ENCODE measurements at places on chromosomes 5 and 9.

GRCh38 chr5:154143211-154143641 lies 47.3 kb upstream of the GALNT10 start:
- no peak overlapping the region for H3K27ac ChIP-seq
- no peaks in the 10 kb centered on the region for H3K36me3 ChIP-seq
- DNase-seq = peak; percentile 79
- H3K4me1 ChIP-seq = peaks cover 22% of the 10 kb centered on the region

DNA sequence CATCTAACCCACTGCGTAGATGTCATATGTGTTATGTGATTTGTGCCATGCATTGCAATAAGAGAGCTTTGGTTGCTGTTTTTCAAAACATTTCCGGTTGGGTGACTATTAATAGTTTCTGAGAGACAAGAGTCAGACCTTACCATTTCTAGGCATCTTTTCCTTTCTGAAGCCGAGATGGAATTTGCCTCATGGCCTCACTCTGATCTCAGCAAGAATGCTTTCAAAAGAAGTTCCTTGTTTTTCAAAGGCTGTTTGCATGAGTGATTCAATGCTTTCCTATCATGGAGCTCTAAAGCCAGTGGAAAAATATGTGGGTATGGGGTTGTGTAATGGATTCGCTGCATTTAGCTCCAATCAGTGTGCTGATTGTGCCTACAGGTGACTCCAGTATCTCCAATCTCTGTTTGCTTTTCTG lies 203.1 kb upstream of the PPP1R2B start:
- H3K27ac ChIP-seq = no peak overlapping the region
- no peak overlapping the region for H3K4me3 ChIP-seq
- no peaks in the 10 kb centered on the region for H3K27me3 ChIP-seq
- no peaks in the 10 kb centered on the region for H3K4me1 ChIP-seq
- no peak for DNase-seq

DNA sequence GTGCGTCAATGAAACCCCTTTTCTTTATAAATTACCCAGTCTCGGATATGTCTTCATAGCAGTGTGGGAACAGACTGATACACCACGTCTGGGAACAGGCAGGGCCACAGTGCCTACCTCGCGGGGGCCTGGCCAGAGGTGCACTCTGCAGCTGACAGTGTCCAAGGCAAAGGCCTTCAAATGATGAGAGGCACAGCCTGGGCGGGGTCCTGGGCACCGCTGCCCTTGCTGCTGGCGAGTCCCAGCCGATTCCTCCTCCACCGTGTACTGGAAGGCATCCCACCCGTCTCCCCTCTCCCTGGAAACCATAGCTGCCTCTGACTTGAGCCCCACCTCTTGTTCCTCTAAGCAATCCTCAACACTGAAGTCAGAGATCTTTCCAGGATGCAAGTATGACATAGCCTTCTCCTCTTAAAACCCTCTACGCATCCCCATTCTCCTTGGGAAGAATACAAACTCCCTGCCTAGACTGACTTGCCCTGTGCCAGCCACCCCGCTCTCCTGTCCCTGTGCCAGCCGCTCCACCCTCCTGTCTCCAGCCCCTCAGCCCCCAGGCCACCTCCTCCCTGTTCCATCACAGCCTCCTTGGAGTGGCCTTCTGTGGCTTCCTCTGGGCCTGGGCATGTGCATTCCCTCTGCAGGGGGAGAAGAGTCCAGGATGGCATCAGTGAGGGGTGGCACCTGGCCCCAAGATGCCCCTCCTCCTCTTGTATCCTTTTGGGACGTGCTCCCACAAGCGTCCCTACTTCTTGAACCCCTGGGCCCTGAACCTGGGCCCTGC lies 8.1 kb upstream of the COL5A1 start:
- H3K36me3 ChIP-seq = no peaks in the 10 kb centered on the region
- no peak for DNase-seq
- peaks cover 1% of the 10 kb centered on the region for H3K27me3 ChIP-seq
- H3K4me1 ChIP-seq = peaks cover 39% of the 10 kb centered on the region

GRCh38 chr9:75372499-75373268 lies 284.4 kb downstream of the OSTF1 start:
- no peak overlapping the region for H3K27ac ChIP-seq
- peaks cover under 1% of the 10 kb centered on the region for H3K4me1 ChIP-seq
- H3K27me3 ChIP-seq = no peaks in the 10 kb centered on the region
- DNase-seq = no peak
- no peak overlapping the region for H3K4me3 ChIP-seq

DNA sequence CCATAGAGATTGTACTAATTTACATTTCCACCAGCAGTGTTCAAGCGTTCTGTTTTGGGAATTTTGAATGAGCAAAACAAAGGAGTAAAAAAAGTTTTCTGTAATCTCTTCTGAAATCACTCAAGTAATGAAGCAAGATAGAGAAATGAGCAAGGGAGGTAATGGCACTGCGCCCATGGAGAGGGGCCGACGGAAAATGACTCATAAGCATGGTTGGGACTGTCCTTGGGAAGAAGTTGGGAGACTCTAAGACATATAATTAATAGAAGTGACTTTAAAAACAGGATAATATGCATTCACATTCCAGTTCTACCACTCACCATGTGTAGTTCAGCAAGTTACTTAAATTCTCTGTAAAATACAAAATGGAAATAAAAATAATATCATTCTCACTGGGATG lies 62.5 kb upstream of the C5orf46 start:
- H3K4me1 ChIP-seq = no peaks in the 10 kb centered on the region
- no peak for DNase-seq
- no peak overlapping the region for H3K27ac ChIP-seq
- H3K36me3 ChIP-seq = no peaks in the 10 kb centered on the region
- H3K27me3 ChIP-seq = no peaks in the 10 kb centered on the region
- no peak overlapping the region for H3K4me3 ChIP-seq

DNA sequence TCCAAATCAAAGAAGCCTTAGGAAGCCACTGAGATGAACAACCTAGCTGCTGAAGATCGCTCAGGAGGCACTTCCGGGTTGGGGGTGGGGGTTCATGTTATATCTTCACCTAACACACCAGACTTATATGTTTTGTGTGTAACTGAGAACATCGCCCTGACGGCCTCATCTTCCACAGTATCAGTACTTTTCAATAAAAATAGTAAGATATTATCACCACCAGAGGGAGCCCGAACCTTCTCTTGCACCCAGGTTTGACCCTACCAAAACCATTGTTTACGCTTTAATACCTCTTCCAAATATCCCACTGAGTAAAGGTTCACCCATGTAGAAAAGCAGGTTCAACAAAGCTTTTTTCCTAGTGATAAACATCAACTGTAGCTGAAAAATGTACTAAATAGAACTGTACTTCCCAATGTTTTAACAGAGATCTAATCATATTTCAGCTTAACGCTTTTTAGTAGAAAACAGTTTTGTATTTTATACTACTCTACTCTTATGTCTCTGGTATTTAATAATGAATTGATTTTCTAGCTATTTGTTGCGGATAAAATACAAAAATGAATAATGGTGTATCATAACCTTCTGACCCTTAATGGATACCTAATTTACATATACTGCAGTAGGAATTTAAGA lies 244.0 kb downstream of the EPB41L4A start:
- H3K4me3 ChIP-seq = no peak overlapping the region
- no peaks in the 10 kb centered on the region for H3K4me1 ChIP-seq
- DNase-seq = peak; percentile 95
- no peak overlapping the region for H3K27ac ChIP-seq
- H3K36me3 ChIP-seq = no peaks in the 10 kb centered on the region

DNA sequence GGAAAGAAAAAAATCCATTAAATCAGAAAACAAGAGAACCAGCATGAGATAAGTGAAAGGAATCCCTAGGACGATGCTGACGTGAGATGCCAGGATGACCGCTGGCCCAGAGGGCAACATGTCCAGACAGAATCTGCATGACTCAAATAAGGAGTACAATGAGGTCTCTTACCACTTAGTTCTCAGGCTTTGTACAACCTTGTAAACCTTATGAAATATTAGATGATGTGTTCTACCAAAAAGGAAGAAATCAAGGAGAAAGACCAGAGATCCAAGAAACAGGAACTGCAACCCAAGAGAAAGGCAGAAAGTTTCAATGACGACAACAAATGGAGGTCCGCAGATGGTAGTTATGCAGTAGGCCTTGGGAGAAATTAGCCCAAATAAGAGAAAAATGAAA lies 2.8 kb upstream of the GPR150 start:
- H3K4me3 ChIP-seq = no peak overlapping the region
- H3K4me1 ChIP-seq = peaks cover 13% of the 10 kb centered on the region
- DNase-seq = no peak
- peaks cover 25% of the 10 kb centered on the region for H3K27me3 ChIP-seq
- no peaks in the 10 kb centered on the region for H3K36me3 ChIP-seq

DNA sequence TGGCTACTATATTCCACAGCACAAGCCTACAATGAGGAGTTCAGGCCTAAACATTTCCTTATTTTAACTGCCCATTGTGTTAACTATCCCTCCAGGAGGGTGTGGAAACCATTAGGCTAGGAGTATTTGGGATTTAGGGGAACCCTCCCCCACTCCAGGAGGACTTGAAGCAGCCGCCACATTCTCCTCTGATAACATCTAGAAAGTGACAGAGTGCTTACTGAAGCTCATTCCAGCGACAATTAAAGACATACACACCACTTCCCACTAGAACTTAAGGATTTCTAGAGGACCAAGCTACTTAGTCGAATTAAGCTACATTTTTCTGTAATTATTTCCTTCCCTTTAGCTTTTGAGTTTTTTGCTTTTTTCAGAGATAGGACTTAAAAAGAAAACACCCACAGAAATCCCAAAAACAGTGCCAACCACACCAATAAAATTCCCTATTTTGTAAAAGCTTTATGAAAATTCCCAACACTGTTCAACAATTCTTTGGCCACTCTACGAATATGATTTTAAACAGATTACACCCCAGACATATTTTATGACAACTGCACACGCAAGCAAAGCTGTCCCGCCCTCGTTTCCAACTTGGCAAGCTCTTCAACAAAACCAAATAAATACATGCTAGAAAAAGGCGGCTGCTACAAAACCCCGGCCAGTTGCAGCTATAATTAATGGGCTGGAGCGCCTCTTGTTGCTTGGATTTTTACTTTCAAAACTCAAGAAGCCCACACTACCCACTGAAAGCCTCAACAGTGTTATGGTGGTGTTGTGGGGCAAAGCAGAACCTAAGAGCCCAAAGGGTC lies 4.5 kb downstream of the ROR2 start:
- peaks cover 34% of the 10 kb centered on the region for H3K27me3 ChIP-seq
- H3K36me3 ChIP-seq = no peaks in the 10 kb centered on the region
- H3K27ac ChIP-seq = no peak overlapping the region
- H3K4me1 ChIP-seq = peaks cover 23% of the 10 kb centered on the region
- no peak for DNase-seq
- H3K4me3 ChIP-seq = no peak overlapping the region

DNA sequence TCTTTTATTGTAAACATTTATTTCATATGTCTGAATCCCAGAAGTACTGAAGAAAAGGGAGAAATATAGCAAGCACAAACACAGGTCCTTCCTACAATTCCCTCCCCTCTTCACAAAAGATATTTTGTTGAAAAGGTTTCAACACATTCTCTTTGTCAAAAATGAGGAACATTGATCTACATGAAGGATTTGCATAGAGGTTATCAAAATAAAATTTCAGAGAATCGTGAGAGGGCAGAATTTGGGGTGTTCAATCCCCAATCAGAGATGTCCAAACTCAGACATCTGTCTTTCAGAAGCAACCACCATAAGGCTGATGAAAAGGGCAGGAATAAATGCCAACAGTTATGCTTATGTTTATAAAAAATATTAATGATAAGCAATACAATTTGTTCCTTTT lies 69.2 kb downstream of the MARCHF3 start:
- no peak overlapping the region for H3K4me3 ChIP-seq
- no peaks in the 10 kb centered on the region for H3K36me3 ChIP-seq
- no peaks in the 10 kb centered on the region for H3K27me3 ChIP-seq
- no peaks in the 10 kb centered on the region for H3K4me1 ChIP-seq
- no peak overlapping the region for H3K27ac ChIP-seq
- no peak for DNase-seq

DNA sequence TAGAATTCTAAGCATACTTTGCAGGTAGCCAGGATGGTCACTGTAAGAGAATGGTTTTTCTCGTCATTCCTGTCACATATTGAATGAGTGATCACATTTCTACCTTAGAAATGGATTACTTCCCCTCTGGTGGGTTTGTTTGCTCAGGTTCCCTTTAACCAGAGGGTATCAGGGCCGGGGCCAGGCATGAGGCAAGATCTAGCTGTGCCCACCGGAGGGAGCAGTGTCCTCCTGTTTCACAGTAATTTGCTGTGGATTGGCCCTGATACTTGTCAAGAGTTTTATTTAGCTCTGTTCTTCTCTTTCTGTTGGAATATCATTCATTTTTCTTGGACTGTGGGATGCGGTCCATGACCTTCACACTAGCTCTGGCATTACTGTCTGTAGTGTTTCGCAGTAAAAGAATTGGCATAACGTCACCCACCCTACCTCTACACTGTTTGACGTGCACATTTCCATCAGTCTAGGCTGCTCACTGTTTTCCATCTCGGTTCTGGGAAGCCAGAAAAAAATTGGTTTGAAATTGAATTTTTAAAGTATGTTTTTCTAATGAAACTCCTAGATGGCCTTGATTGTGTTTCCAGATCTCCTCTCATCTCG lies 42.4 kb upstream of the ZBED3 start:
- no peak overlapping the region for H3K4me3 ChIP-seq
- DNase-seq = no peak
- H3K36me3 ChIP-seq = no peaks in the 10 kb centered on the region
- no peaks in the 10 kb centered on the region for H3K27me3 ChIP-seq
- H3K27ac ChIP-seq = no peak overlapping the region

DNA sequence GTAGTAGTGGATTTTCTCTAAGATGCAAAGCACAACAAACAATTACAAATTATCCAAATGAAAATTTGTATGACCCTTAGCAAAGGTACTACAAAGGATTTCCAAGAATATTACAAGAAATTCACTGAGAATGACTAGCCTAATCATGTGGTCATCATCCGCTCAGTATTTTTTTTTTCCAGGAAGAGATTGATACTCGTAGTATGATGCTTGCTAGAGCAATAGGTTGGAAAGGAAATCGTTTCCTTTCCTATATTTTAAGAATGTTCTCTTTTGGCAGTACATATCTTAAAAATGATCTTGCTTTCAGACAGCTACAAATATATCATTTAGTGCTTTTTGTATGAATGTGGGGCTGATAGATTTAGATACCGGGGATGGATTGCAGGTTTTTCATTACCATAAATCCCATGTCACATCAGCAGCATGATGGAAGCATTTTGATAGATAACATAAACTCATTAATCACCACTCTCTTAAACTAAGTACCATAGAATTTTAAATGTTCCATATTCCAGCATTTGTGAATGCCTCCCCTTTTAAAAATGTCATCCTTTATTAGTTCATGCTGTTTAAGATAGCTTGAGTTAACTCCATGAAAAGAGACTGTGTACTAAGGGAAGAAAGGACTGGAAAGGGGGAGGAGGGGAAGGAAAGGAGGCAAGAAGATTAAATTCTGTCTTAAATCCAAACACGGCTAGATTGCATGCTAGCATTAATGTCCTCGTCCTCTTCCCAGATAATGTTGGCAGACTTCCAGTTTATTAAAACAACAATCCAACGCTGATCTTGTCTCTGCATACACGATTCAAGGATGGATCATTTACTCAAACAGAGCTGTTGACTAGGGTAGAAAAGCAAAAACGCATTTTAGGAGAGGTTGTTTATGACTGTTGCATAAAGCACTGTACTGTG lies 311.7 kb upstream of the ZNF608 start:
- no peak overlapping the region for H3K4me3 ChIP-seq
- peaks cover 3% of the 10 kb centered on the region for H3K4me1 ChIP-seq
- H3K27ac ChIP-seq = peak overlapping the region; percentile 74

Measured in spinal cord (tissue), 10 donors.